Forelimb muscle (tissue), 1 donor: ENCODE measurements at places on chromosomes 1 and 21.

GRCh38 chr1:83791821-83792437 lies 207.0 kb downstream of the TTLL7 start:
- no peak for DNase-seq

GRCh38 chr21:46156678-46157077 lies 1.3 kb upstream of the FTCD start:
- DNase-seq: no peak

DNA sequence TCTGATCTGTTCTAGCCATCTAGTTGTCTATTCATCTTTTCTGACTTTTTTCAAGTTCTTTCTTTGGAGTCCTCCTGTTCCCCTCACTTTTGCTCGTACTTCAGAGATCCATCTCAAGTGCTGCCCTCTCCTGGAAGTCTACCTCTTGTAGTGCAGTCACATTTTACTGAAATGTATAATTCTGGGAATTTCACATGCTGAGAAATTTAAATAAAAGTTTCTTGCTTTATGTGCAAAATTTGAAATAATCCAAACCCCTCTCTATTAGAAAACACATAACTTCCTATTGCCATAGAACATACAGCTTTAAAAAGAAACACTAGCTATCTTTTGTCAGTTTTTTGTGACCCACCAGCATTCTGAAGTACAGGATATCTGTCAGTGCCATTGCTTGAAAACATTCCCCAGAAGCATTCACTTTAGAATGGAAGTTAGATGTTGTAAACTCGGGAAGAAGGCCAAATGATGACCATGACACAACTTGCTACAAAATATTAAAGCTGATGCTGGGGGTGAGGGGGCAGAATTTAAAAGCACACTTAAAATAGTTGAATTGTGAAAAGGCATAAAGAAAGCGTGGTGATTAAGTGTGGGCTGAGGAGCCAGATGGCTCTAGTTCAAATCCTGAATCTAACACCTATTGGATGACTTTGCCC lies 22.0 kb downstream of the RLF start:
- no peak for DNase-seq

DNA sequence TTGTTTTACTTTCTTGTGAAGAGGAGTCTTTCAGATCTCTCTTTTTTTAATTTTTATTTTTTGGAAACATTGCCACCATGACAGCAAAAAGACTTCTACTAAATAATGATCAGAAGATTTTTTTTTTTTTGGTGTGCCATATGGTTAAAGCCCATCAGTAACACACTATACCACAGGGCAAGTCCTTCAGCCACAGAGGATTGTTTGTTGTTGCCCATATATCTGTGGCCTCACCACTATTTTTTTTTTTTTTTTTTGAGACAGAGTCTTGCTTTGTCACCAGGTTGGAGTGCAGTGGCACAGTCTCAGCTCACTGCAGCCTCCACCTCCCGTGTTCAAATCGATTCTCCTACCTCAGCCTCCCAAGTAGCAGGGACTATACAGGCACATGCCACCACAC lies 29.2 kb downstream of the UAP1 start:
- no peak for DNase-seq

GRCh38 chr1:96842215-96842614 lies 120.6 kb downstream of the PTBP2 start:
- no peak for DNase-seq
